ENCODE measurements at places on chromosomes 6 and 20.

DNA sequence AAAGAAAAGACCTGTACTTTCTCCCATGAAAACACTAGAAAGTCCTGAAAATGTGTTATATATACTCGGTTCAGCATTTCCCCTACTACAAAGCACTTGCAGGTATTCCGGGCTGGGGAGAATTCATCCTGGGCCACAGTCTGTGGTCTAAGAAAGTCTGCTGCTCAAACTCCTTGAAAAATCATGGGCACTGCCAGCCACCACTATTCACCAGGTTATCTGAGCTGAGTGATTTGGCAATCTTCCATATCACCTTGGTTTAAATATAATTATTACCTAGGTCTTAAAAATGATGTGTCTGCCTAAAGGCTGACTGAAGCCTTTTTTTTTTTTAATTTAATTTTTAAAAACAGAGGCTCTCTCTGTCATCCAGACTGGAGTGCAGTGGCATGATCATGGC is 11.3 kb downstream of the FKBP5 start:
- H3K27ac ChIP-seq: no peak overlapping the region
- peaks cover 25% of the 10 kb centered on the region for H3K4me1 ChIP-seq
- H3K36me3 ChIP-seq: peaks cover 8% of the 10 kb centered on the region

DNA sequence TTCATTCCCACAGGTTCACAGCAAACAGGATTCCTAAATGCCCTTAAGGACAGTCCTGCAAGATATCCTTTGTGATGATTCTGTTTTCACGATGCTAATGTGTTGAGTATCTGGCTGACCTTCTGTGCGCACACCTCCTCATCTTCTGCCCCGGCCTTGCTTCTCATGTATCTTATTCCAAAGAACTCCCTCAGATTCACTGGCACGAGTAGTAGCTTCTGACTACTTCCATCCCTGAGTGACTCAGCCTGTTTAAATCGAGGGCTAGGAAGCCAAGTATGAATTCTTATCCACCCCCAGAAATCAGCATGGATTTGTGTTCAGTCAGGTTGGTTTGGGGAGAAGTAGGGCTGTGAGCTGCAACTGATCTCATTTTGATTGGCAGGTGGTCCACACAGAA is 190.2 kb upstream of the SNX9 start:
- no peak overlapping the region for H3K27ac ChIP-seq
- H3K4me1 ChIP-seq: peaks cover 26% of the 10 kb centered on the region
- H3K27me3 ChIP-seq: no peaks in the 10 kb centered on the region
- no peak overlapping the region for H3K4me3 ChIP-seq

DNA sequence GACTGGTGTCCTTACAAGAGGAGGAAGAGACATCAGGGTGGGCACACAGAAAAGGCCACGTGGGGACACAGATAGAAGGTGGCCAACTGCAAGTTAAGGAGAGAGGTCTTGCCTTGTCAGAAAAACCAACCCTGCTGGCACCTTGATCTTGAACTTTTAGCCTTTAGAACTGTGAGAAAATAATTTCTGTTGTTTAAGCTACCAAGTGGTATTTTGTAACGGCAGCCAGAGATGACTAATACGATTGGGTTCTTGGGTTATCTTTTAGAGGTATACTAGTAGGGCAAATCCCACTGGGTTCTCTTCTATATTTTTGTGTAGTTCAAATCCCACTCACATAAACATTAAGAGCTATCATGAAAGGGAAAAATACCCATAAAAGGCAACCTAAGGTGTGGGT is 31.9 kb upstream of the ZBTB24 start:
- DNase-seq: no peak
- no peak overlapping the region for H3K27ac ChIP-seq
- no peaks in the 10 kb centered on the region for H3K27me3 ChIP-seq
- H3K4me1 ChIP-seq: peaks cover 27% of the 10 kb centered on the region

DNA sequence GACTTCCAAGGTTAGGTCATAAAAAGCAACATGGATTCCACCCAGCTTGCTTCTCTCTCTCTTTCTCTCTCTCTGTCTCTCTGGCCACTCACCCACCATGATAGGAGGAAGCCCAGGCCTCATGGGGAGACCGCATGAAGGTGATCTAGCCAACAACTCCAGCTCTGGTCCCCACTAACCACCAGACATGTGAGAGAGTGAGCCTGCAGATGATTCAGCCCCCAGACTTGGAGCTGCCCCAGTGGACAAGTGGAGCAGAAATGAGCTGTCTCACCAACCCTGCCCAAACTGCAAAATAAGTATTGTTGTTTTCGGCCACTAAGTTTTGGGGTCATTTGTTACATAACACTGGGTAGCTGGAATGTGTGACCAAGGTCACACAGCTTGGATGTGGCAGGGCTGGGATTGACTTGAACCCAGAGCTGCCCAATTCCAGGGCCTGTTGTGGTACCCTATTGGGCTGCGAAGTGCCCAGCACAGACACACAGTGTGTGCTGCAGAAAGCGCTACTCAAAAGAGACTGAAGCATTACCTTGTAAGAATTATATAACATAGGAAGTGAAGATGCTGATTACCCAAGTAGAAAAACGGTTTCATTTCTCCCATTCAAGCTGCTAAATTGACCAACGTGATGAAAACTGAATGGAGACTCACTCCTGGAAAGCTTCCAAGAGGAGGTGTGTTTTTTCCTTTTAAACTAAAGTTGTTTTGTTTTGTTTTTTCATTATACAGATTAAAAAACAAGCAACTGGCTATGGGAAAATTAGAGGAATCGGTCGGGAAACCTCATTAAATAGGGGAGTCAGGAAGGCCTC is 9.1 kb upstream of the TLDC2 start:
- no peak overlapping the region for H3K4me3 ChIP-seq
- H3K36me3 ChIP-seq: no peaks in the 10 kb centered on the region
- no peak for DNase-seq
- H3K27ac ChIP-seq: no peak overlapping the region
- H3K4me1 ChIP-seq: peaks cover 12% of the 10 kb centered on the region
- peaks cover 13% of the 10 kb centered on the region for H3K27me3 ChIP-seq

- H3K27ac ChIP-seq: no peak overlapping the region
- H3K27me3 ChIP-seq: no peaks in the 10 kb centered on the region
- no peak for DNase-seq
- H3K36me3 ChIP-seq: peaks cover 16% of the 10 kb centered on the region
- no peak overlapping the region for H3K4me3 ChIP-seq
Observed at GRCh38 chr20:33539129-33539528, 49.2 kb downstream of the CBFA2T2 start.

- no peak overlapping the region for H3K27ac ChIP-seq
- no peak overlapping the region for H3K4me3 ChIP-seq
- no peaks in the 10 kb centered on the region for H3K36me3 ChIP-seq
- DNase-seq: no peak
Observed at GRCh38 chr20:15618912-15619311, 954.3 kb downstream of the KIF16B start.

- H3K36me3 ChIP-seq: peaks cover 17% of the 10 kb centered on the region
- no peak for DNase-seq
- H3K4me3 ChIP-seq: no peak overlapping the region
- H3K27me3 ChIP-seq: no peaks in the 10 kb centered on the region
Observed at GRCh38 chr6:122676146-122676545, 65.9 kb downstream of the PKIB start.

- no peak overlapping the region for H3K27ac ChIP-seq
- H3K4me3 ChIP-seq: peak overlapping the region; percentile 76
- peaks cover 20% of the 10 kb centered on the region for H3K27me3 ChIP-seq
- no peak for DNase-seq
- peaks cover 4% of the 10 kb centered on the region for H3K36me3 ChIP-seq
Observed at GRCh38 chr20:834151-834746, 734 bp downstream of the FAM110A start.

DNA sequence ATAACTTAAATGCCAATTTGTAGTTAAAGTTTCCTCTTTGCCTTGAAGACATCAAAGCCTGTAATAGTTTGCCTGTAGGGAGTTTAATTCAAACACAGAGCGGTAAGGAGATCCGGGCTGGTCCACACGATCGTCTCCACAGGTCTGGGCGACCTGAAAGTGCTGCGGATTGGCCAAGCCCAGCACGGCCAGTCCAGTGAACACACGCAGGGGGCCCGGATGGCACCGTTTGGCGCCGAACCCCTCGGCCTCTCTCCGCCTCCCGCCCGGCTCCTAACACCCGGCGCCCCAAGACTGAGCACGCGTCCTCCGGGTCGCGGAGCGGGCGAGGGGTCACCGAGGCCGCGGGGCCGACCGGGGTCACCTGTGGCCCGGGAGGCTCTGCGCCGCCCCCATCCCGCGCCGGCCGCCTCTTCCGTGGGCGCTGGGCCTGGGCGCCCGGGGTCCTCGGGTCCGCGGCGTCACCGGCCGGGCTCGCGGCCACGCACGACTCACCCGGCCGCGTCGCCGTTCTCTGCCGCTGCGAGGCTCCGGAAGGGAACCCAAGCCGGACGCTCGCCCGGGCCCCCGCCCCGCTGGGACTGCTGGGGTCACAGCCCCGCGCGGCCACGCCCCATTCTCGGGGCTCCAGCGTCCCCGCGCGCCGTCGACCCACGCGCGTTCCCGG is 481 bp downstream of the SERPINB6 start:
- H3K4me1 ChIP-seq: peaks cover 23% of the 10 kb centered on the region
- DNase-seq: peak; percentile 48
- H3K36me3 ChIP-seq: no peaks in the 10 kb centered on the region
- no peak overlapping the region for H3K27ac ChIP-seq
- peak overlapping the region; percentile 78 for H3K4me3 ChIP-seq

DNA sequence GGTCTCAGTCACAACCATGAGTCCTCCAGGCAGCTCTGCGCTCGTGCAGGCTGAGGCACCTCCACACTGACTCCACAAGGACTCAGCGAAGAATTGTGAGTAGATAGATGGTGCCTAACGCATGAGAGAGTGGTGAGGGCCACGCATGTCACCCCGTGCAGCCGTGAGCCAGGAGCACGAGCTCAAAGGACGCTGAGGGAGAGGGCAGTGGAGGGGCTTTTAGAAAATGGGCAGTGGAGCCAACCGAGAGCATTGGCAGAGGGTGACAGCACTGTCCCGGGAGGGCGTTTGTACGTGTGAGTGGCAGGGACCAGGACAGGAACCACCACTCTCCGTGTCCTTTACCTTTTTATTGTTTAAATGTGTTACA is 105.6 kb downstream of the PSMB1 start:
- no peaks in the 10 kb centered on the region for H3K36me3 ChIP-seq
- H3K27me3 ChIP-seq: no peaks in the 10 kb centered on the region
- H3K4me3 ChIP-seq: no peak overlapping the region
- H3K27ac ChIP-seq: no peak overlapping the region

GRCh38 chr6:151087861-151088598 is 151.7 kb upstream of the AKAP12 start:
- H3K27ac ChIP-seq: peak overlapping the region; percentile 66
- peaks cover 44% of the 10 kb centered on the region for H3K4me1 ChIP-seq
- no peak for DNase-seq
- no peaks in the 10 kb centered on the region for H3K27me3 ChIP-seq
- H3K36me3 ChIP-seq: peaks cover 12% of the 10 kb centered on the region

- peak overlapping the region; percentile 85 for H3K4me3 ChIP-seq
- no peak for DNase-seq
- H3K4me1 ChIP-seq: peaks cover 64% of the 10 kb centered on the region
- no peak overlapping the region for H3K27ac ChIP-seq
- H3K27me3 ChIP-seq: peaks cover 96% of the 10 kb centered on the region
Observed at GRCh38 chr6:28811873-28812272, 111.9 kb downstream of the TRIM27 start.

DNA sequence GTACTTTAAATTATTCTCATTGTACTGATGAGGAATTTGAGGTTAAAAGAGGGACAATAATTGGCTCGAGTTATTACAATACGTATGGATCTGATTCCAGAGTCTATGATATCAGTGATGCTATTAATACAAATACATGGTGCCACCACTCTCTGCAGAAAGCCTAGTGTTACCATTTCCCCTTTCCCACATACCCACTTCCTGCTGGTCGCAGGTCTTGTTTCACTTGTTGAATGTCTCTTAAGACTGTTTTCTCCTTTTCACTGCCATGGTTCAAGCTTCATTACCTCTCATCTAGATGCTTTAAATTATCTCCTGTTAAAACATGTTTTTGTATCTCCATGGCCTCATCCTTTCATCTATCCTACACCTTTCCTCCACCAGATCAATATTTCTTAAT is 62.0 kb downstream of the FHL5 start:
- no peaks in the 10 kb centered on the region for H3K36me3 ChIP-seq
- H3K4me3 ChIP-seq: no peak overlapping the region
- no peak for DNase-seq

GRCh38 chr6:14129575-14129974 is 12.0 kb downstream of the CD83 start:
- no peak overlapping the region for H3K4me3 ChIP-seq
- peaks cover 3% of the 10 kb centered on the region for H3K36me3 ChIP-seq
- peak; percentile 55 for DNase-seq
- H3K27ac ChIP-seq: no peak overlapping the region
- no peaks in the 10 kb centered on the region for H3K27me3 ChIP-seq

- H3K4me3 ChIP-seq: no peak overlapping the region
- no peaks in the 10 kb centered on the region for H3K27me3 ChIP-seq
- no peak for DNase-seq
- no peaks in the 10 kb centered on the region for H3K36me3 ChIP-seq
- no peaks in the 10 kb centered on the region for H3K4me1 ChIP-seq
Observed at GRCh38 chr6:156017838-156018237, 562.2 kb upstream of the NOX3 start.

DNA sequence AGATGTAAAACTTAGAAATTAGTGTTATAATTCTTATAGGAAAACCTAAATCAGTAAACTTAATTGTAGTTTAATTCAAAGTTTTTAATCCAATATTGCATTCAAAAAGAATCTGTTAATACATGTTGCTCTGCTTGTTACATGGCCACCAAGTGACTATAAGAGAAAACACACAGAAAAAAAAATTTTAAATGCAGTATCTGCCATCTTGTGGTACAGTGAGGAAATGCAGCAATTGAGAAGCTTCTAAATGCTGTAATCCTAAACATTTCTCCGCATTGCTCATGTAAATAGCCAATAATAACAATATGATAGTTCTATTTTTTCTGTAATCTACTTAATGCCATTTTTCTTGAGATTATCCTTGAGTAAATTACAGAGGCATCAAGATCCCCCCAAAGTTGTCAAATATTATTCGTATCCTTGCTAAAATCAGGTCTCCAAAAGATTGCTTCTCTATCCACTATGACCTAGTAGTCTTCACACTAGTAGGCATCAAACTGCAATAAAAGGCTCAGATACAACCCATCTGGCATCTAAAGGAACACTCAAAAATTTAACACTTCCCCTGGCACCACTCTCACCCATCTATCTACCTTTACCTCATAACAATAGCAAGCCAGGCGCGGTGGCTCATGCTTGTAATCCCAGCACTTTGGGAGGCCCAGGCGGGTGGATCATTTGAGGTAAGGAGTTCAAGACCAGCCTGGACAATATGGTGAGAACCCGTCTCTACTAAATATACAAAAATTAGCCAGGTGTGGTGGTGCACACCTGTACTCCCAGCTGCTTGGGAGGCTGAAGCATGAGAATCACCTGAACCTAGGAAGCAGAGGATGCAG is 34.6 kb downstream of the HDAC2 start:
- peaks cover 61% of the 10 kb centered on the region for H3K36me3 ChIP-seq
- DNase-seq: no peak
- H3K4me1 ChIP-seq: no peaks in the 10 kb centered on the region
- peak overlapping the region; percentile 18 for H3K27ac ChIP-seq
- no peaks in the 10 kb centered on the region for H3K27me3 ChIP-seq
- H3K4me3 ChIP-seq: no peak overlapping the region

DNA sequence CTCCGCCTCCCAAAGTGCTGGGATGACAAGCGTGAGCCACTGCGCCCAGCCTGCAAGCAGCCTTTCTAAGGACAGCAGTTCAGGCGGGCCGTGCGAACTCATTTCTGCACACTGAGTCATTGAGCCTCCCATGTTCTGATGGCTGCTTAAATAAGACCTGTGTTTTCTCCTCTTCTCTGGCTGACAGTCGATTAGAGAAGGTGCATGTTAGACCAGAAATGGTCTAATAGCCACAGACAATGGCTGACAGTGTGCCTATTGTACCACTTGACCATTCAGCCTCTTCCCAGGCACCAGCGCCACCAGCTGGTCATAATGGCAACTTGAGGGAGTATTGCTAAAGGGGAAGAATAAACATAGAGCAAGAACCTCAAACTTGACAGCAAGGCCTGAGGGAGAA is 6.2 kb downstream of the CST11 start:
- no peaks in the 10 kb centered on the region for H3K36me3 ChIP-seq
- DNase-seq: peak; percentile 85
- H3K4me3 ChIP-seq: no peak overlapping the region
- H3K4me1 ChIP-seq: 0 out of 2 replicates have a peak, but pooled peaks cover 8% of the 10 kb centered on the region

All from WTC11 (cell line).